T-helper 9 cell (primary cell): ENCODE measurements at places on chromosomes 2 and 18.

- no peak for DNase-seq
Measured at GRCh38 chr2:20052861-20053281, 1.4 kb upstream of the LAPTM4A start.

DNA sequence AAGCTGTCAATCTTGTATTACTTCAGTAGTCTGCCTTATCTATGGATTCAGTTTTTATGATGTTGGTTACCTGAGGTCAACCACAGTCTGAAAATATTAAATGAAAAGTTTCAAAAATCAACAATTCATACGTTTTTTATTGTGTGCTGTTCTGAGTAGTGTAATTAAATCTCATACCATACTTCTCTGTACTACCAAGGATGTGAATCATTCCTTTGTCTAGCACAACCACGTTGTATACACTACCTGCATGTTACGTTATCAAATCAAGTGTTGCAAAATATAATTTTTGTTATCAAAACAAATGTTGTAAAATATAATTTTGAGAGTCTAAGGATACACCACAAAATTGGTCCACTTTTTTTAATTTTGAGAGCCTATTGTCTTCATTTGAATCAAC lies 590.2 kb upstream of the SETBP1 start:
- DNase-seq, result no peak

DNA sequence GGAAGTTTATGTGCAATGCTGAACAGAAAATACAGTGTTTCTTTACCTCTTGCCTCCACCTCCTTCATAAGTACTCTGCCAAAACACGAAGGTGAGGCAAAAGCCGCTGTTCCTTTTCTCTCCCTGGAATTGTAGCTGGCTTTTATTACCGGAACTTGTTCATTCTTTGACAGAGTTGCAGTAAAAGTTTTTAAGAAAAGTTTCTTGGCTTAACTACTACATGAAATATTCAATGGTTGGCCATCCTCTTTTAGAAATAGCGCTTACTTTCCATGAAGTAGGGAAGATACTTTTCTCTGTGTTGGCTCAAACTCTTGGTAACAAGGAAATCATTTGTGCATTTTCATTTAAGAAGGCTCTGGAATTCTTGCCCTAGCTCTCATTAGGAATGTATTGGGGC lies 950.7 kb upstream of the FANCL start:
- no peak for DNase-seq

DNA sequence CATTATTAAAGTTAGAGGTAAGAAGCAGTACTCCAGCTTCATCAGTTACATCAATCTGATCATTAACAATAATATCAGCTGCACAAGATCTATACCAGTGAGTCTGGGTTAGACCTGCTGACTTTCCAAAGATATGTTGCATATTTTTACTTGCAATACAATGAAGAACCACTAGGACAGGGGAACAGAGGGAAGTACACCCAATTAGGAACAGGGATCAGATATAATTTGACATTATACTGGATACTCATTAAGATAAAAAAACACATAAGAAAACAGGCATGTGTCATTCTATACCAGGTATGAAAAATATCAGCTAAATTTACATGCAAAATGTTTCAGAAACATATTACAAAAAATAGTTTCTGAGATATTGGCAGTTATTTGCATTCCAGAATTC lies 995.1 kb upstream of the DDX18 start:
- DNase-seq, result no peak

GRCh38 chr2:60958800-60959199 lies 58.7 kb upstream of the PEX13 start:
- no peak for DNase-seq

DNA sequence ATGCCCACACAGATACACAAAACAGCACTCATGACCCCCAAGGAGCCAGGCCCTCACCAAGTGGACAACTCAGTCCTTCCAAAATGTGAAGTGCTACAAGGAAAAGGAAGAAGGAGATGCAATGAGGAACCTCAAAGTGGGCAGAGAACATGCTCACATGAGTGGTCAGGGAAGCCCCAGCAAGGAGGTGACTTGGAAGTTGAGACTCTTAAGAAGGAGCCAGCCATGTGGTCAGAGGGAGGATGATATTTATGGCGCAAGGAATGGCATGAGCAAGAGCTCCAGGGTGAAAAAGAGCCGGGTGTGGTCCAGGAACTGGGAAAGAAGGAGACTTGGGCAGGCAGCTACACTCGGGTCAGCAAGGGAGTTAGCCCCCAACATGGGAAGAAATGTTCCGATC lies 30.0 kb upstream of the KLHL29 start:
- DNase-seq, result no peak

GRCh38 chr2:23291239-23291638 lies 93.7 kb upstream of the KLHL29 start:
- DNase-seq, result no peak

- DNase-seq, result no peak
Measured at GRCh38 chr2:154226931-154227330, 355.2 kb downstream of the GALNT13 start.

- DNase-seq, result no peak
Measured at GRCh38 chr2:143564419-143564818, 435.2 kb downstream of the ARHGAP15 start.

DNA sequence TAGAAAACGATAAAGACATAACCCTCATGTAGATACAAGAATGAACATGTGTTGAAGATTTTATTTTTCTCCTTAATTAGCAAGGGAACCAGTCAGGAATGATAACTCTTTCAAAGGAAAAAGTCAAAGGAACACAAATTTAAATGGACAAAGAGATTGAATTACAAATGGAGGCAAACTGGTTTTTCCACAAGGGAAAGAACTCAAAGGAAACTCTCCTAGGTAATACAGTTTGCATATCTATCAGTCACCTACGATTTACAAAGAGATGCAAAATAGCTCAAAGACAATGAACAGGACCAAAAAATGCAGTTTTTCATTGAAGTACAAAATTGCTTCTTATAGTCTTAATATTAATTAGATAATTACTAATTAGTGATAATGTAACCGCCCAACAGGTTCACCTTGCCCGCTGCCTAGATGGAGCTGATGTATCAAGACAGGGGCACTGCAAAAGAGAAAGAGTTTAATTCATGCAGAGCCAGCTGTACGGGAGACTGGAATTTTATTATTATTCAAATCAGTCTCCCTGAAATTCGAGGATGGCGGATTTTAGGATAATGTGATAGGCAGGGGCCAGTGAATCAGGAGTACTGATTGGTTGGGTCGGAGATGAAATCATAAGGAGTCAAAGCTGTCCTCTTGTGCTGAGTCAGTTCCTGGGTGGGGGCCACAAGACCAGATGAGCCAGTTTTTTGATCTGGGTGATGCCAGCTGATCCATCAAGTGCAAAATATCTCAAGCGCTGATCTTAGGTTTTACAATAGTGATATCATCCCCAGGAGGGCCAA lies 151.0 kb downstream of the TMEM17 start:
- no peak for DNase-seq

- DNase-seq, result no peak
Measured at GRCh38 chr2:146939991-146940685, 904.7 kb upstream of the ACVR2A start.

DNA sequence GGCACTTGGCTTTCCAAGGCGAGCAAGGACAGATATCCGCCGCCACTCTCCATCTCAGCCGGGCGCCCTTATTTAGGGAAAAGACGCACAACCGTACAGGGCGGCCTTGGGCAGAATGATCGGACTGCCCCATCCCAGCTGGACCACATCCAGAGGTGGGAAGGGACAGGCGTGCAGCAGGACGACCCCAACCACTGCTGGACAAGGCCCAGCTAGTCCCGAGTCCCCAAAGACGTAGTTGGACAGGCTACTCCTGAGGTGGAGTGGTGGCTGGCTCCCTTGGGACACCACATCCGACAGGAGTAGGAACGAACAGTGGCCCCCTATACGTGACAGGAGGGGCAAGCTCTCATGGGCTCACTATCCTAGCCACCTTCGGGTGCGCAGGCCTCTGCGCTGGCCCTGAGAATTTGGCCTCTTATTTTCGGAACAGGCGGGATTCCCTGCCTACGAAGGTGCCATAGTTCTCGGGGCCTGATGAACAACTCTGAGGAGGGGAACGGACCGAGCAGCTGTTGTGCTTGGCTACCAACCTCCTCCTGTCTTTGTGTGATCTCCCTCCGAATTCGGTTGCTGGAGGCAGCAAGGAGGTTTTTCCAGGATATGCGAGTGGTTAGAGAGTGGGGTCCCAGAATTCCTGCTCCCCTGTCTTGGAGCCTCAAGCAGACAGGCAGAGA lies 2.3 kb downstream of the FEV start:
- no peak for DNase-seq

GRCh38 chr2:191351298-191351697 lies 106.1 kb downstream of the MYO1B start:
- no peak for DNase-seq

- no peak for DNase-seq
Measured at GRCh38 chr2:198546122-198546521, 741.7 kb downstream of the PLCL1 start.

DNA sequence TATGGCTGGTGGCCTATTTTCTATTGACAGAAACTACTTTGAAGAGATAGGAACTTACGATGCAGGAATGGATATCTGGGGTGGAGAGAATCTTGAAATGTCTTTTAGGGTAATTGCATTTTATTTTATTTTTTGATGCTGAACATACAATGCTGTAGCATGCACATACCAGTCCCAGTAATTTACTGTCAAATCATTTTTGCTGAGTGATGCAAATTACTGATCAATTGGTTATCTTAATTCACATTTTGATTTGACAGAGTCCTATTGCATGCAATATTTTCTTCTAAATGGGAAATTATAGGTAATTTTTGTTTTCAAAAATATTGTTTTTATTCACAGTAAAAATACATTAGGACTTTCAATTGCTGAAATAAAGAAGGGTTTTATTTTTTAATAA lies 387.3 kb downstream of the GALNT13 start:
- no peak for DNase-seq

DNA sequence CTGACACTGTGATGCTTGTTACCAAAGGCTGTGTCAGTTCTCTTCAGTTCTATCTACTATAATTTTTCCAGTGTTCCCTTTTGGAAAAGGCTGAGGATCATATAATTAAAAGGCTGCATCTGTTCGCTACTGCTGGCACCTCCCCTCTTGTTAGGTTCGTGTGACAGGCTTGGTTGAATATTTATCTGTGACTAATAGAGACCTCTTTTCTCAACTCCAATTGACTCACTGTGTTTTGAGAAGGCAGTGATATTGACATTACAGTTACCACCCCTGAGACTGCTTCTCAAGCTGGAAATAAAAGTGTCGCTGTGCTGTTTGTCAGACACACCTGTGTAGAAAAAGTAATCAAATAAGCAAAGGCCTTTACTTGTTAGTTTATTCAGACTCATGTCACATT lies 205.5 kb upstream of the KCNH7 start:
- no peak for DNase-seq

GRCh38 chr2:155141418-155141817 lies 442.9 kb downstream of the KCNJ3 start:
- DNase-seq, result no peak

DNA sequence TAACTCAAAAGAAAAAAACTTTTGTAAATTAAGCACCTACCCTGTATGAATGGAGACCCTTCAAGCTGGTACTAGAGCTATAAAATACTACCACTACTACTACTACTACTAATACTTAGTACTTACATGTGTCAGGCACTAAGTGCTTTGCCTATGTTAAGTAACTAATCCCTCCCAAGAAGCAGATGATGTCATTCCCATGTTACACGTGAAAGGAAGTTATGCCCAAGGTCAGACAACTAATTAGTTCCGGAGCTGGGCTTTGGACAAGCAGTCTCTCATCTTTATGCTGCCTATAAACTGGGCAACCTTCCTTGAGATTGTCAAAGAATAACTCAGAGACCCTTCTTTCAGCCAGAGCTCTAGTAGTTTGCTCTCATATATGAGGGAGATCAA lies 13.9 kb upstream of the ATP6V1B1 start:
- no peak for DNase-seq

DNA sequence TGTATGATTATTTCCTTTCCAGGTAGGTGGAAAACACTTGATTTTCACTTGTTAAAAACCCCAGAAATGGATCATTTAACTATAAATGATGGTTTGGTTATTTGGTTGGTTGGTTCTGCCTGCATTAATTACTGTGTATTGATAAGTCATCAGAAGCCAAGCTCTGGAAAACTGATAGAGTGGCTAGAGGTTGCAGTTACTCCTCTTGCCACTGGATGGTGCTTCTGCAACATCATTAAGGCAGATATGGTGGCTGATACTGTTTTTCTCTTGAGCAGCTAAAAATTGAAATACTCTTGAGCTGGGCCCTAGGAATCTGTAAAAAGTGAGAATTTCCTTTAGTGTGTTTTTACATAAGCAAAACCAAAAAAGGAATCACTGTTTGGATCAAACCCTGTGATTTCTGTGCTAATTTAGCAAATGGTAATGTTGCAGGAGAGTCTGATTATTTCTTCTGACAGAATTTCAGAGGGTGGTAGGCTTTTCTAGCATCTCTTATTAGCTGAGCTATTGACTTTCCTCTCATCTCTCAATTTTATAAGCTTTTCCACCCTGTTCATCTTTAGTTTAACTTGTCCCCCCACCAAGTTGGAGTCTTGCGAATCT lies 54.3 kb downstream of the RAB10 start:
- no peak for DNase-seq

DNA sequence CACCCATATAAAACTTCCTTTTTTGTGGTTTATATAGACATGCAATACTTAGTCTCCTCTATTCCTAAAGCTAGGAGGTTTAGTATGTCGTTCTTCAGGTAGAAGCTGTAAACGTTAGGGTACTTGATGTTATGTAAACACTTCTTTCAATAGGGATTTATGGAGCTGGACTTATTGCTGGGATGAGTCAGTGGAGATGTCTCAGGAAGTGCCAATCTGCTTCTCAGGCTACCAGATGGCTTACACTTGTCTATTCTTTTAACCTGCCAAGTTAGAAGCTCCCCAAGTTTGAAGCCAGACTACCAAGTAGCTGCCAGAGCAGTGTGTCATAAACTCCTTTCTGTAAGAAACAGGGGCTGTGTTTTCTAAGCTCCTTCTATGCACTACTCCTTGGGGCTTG lies 756.5 kb upstream of the LRRTM1 start:
- no peak for DNase-seq

GRCh38 chr2:127196549-127196948 lies 23.6 kb downstream of the CYP27C1 start:
- no peak for DNase-seq

GRCh38 chr2:150832686-150833085 lies 345.2 kb upstream of the RND3 start:
- no peak for DNase-seq

GRCh38 chr2:229521576-229521975 lies 192.8 kb downstream of the DNER start:
- no peak for DNase-seq

DNA sequence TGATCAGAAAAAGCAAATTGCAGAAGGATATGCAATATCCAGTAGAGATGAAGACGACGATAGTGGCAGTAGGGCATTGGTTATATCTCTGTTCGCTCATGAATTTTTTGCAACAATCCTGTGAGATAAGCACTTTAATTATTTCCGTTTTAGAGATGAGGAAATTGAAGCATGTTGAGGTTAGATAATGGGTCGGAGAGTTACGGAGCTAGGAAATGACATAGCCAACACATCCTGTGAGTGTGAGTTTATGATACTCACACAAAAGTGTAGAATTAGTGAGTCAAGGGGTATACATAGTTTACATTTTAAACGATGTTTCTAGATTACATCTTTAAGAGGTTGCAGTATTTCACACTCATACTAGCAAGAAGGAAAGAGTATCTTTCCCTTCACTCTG lies 123.1 kb upstream of the ARL4C start:
- DNase-seq, result no peak
